Left forelimb (tissue), 1 donor: ENCODE measurements at places on chromosomes 16 and 17.

GRCh38 chr16:66576296-66576695, 3.0 kb upstream of the CMTM2 start:
- no peak for DNase-seq

- no peak for DNase-seq
These were observed 71.5 kb downstream of the TAOK1 start for GRCh38 chr17:29461483-29462206.

- DNase-seq = no peak
These were observed 16.2 kb downstream of the SMTNL2 start for GRCh38 chr17:4600563-4600962.

- DNase-seq = peak; percentile 11
These were observed 12.7 kb downstream of the LITAFD start for GRCh38 chr16:8894736-8895334.

GRCh38 chr17:39252788-39253460, 27.2 kb upstream of the STAC2 start:
- DNase-seq = no peak

DNA sequence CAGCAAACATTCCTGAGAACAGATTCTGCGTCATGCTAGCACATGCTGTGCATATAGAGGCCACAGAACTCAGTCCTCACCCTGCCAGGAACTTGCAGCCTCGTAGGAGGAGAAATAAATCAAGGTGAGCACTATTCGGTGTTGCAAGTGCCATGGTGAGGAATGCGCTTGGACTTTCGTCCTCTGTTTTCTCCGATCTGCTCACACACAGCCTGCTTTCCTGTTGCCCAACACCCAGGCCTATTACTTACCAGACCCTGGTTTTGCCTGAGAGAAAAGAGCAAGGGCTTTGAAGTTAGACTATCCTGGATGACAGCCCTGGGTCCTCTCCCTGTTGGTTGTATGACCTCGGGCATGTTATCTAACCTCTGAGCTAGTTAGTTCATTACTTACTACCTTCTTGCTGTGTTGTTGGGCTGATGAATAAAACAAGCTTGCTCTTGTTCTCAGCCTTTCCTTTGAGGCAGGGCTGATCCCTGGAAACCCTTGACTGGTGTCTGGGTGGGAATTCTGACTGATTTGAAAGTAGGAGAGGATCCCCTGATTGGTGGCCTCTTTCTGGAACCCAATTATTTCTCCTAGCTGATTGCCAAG, 2.9 kb downstream of the ACSF2 start:
- no peak for DNase-seq

GRCh38 chr17:81277421-81277820, 17.7 kb downstream of the SLC38A10 start:
- DNase-seq = no peak

DNA sequence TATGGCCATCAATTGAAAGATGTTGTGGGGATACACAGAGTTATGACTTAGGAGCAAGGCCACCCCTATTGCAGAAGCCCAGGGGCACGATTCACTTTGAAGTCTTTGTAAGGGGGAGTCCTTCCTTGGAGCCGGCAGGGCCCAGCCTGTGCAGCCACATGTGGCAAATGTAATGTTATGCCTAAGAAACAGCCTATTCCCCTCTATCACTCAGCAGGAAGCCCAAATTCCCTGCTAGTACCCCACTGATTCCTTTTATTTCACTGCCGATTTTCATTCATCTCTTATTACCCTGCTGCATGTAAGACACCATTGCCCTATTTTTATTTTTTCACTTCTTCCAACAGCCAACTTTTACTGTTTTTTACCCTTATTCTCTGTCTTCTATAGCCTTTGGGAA, 233.2 kb downstream of the PMP22 start:
- DNase-seq = no peak

DNA sequence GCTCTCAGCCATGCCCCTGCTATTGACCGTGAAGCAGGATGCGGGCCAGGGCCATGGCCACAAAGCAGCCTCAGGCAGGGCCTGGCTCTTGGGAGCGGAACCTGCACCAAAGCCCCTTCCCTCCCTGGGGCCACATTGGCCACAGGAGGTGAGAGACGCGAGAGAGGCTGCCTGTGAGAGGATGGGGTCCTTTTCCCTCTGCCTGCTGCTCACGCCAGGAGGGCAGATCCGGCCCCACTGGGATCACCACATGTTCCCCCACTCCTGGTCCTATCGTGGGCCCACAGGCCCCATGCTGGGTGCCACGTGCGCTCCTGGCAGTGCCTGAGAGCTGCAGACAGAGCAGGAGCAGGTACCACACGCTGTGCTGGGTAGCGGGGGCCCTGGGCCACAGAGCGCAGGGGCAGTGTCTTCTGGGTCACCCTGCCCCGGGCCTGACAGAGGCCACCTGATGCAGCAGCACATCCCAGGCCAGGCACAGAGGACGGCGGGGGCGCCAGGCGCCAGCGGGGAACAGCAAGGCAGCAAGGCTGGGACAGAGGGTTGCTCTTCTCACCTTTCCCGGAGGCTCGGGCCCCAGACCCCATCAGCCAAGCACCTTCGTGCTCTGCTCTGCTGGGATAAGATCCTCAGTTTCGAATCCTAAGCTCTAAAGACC, 9.2 kb upstream of the NUDT16L1 start:
- DNase-seq = no peak

- no peak for DNase-seq
These were observed 25.8 kb downstream of the ABCC1 start for GRCh38 chr16:15975172-15975571.

DNA sequence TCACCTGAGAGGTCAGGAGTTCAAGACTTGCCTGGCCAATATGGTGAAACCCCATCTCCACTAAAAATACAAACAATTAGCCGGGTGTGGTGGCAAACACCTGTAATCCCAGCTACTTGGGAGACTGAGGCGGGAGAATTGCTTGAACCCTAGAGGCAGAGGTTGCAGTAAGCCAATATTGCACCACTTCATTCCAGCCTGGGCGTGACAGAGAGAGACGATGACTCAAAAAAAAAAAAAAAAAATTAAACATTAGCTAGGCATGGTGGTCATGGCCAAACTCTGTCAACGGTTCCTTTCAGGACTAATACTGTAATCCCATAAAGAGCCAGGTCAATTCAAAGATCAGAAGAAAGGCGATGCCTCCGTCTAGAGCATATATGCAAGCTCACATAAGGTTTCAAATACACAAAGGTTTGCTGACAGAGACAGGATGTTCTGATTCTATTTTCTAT, 2.4 kb downstream of the RNF157 start:
- no peak for DNase-seq

DNA sequence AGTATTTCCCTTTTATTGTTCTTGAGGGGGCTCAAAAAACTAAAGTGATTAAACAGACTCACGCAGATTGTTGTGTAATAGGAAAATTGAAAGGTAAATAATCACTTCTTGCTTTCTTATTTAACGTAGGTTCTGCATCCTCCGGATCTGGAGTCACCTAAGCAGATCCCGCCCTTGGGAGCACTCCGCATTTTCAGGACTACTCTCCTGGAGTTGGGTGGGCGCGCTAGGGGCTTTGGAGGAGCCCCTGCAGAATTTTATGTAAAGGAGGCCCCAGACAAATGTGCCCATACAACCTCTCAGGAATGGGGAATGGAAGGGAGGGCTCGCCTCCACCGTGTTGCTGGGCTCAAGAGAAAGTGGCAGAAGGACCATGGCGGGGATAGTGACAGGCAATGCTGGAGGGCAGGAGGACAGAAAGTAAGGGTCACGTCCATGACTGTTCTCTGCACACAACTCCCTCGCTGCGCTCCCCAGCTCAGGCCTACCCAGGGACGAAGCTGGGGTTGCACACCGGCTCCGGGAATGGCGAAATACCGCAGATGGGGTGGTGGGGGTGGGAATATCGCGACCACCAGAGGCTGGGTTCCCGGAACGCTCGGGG, 8.3 kb downstream of the MT2A start:
- DNase-seq = no peak

GRCh38 chr17:14346801-14347200, 45.9 kb downstream of the HS3ST3B1 start:
- DNase-seq = no peak

GRCh38 chr17:62064029-62064790, 868 bp downstream of the MED13 start:
- no peak for DNase-seq

DNA sequence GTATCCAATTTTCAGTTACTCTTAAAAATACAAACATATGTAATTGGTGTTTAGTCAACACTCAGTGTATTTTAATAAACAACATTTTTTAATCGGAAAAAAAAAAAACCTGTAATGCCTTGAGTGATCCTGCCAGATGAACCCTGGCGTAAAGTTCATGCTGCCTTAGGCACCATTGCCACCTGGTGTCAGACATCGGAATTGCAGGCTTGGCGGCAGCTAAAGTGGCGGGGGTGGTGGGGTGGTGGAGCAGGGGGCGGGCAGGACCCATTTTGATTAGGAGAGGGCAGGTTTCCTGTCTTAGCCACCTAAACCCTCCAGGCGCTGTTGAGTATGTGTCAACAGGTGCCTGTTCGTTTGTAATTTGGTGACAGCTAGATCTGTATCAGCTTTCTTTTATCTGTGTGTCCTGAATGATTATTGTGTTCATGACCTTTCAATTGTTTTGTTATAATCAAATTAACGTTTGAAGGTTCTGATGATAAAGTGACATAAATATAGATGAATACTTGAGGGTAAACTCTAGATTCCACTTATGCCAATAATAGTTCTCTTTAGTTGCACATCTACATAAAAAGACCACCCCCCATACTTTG, 588.7 kb downstream of the CDH13 start:
- DNase-seq = no peak

DNA sequence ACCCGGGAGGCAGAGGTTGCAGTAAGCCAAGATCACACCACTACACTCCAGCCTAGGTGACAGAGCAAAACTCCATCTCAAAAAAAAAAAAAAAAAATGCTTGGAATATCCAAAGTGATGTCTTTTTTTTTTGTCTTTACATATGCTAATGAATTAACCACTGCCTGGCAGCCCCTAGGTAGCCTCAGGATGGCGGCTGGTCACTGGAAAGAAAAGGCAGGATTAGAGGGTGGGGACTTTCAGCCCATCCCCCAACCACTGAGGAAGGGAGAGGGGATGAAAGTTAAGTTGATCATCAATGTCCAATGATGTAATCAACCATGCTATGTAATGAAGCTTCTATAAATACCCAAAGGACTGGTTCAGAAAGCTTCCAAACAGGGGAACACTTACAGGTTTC, 26.8 kb downstream of the RNF157 start:
- no peak for DNase-seq

DNA sequence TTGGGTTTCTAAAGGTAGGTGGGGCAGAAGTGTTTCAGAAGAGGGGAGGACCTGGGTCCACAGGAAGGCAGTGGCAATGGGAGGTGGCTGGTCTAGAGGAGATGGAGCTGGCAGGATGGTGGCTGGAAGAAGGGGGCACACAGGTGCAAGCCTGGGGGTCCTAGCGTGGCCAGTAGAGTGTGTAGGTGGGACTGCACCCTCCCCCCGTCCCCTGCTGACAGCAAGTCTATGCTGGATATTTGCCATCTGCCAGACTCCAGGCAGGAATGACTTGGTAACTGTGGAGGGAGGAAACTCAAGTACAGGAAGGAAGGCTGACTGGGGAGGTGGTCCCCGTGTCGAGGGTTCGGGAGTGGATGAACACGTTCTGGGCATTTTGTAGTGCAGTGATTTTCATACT, 8.6 kb downstream of the MED9 start:
- DNase-seq = no peak

- no peak for DNase-seq
These were observed 11.7 kb downstream of the ZNHIT3 start for GRCh38 chr17:36498155-36498554.

DNA sequence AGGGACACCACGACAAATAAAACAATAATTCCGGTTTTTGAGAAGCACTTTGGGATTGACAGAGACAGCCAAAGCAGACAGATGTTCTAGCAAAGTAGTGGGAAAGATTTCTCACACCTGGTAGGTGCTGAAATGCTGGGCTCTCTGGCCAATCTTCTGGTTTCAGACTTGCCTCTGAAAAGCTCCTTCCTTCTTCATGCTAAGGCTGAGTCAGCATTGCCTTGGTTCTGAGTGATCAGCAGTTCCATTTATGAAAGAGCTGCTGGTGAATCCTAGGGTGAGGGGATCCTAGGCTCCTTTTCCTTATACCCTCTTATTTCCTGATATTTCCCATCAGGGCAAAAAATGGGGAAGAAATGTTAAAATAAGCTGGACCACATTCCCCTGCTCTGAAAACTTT, 268.7 kb upstream of the SALL1 start:
- DNase-seq = no peak

GRCh38 chr17:33583518-33584417, 290.7 kb upstream of the ASIC2 start:
- no peak for DNase-seq

- no peak for DNase-seq
These were observed 18.2 kb downstream of the USP31 start for GRCh38 chr16:23131036-23131435.

GRCh38 chr16:55508271-55508921, 476 bp upstream of the LPCAT2 start:
- DNase-seq = no peak

DNA sequence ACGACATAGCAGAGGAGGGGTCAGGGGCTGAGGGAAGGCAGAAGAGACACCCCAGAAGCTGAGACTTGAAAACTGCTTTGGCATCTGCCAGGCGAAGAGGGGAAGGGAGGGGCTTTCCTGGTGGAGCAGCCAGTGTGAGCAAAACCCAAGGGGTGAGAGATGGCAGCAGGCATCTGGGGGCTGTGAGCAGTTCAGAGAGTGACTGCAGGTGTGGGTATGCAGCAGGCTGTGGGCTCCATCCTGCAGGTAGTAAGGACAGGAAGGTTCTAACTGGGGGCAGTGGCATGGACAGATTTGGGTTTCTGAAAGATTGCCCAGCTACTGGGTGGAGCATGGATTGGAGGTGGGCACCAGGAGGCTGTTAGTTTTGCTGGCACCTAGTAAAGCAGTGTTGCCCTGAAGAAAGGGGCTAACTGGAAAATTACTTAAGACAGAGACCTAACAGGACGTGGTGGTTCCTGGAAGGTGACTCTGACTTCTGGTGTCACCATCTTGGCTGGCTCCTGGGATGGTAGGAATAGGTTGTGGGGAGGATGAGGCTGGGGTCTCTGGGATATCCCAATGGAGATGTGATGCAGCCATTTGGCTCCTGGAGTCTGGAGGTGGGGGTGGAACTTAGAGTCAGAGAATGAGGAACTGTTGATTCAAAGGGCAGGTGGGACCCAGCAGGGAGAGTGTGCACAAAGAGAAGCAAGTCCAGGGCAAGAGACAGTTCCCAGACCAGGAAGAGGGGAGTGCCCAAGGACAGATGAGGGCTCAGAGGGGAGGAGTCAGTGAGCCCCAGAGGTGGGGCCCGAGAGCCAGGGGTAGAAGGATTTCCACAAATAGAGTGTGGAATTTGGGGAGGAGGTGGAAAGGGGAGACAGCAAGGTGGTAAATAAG, 11.2 kb downstream of the BCL7C start:
- no peak for DNase-seq

DNA sequence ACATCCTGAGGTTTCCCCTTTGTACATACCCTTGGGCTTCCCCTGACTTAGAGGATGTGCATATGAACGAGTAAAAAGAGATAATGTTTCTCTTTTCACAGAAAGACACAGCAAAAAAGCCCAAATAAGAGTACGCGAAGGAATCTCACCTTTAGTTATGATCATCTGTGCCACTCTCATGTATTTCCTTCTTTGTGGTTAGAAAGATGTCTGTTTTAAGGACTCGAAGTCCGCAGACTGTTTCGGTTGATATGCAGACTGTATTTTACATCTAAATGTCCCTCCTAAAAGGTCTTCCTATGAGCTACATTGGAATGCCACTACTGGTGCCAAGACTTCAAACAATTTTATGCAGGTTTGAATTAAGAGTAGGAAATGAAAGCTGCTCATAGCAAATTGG, 102.3 kb upstream of the GOT2 start:
- no peak for DNase-seq

GRCh38 chr16:11340710-11341109, 4.5 kb upstream of the RMI2 start:
- no peak for DNase-seq
